Fibroblast of upper back skin (primary cell): ENCODE measurements at places on chromosomes 1 and 21.

- peak; percentile 37 for DNase-seq
Observed at GRCh38 chr1:26983863-26984262, 9.6 kb upstream of the TRNP1 start.

GRCh38 chr1:37860346-37860666, 914 bp upstream of the MTF1 start:
- DNase-seq, result no peak

DNA sequence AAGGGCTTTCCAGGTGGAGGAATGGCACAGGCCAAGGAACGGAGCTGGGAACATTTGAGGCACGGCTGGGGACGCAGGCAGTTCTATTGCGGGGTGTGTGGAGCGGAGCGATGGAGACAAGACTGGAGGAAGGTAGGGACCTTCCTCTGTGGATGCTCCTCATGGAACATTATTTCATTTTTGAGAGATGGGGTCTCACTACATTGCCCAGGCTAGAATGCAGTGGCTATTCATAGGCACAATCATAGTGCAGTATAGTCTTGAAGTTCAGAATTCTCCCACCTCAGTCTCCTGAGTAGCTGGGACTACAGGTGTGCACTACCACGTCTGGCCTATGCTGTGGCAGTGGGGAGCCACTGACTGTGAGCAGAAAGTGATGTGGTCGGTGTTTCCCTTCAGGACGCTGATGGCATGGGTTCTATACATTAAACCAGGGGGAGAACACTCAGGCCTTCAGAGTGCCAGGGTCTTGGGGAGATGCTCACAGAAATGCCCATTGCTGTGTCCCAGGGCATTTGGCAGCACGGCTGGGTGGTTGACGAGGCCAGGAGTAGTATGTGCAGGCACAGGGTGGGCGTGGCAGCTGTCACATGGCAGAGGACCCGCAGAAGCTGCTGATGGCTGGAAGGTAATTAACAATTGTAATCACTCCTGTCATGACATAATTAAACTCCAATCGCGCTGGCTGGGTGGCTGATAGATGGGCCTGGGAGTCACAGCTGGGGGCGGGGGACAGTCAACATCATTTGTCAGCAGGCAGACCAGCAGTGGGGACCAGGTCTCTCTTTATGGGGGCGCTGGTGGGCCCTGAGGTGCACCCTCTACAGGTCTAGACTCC, 40.8 kb upstream of the ACOT11 start:
- no peak for DNase-seq

DNA sequence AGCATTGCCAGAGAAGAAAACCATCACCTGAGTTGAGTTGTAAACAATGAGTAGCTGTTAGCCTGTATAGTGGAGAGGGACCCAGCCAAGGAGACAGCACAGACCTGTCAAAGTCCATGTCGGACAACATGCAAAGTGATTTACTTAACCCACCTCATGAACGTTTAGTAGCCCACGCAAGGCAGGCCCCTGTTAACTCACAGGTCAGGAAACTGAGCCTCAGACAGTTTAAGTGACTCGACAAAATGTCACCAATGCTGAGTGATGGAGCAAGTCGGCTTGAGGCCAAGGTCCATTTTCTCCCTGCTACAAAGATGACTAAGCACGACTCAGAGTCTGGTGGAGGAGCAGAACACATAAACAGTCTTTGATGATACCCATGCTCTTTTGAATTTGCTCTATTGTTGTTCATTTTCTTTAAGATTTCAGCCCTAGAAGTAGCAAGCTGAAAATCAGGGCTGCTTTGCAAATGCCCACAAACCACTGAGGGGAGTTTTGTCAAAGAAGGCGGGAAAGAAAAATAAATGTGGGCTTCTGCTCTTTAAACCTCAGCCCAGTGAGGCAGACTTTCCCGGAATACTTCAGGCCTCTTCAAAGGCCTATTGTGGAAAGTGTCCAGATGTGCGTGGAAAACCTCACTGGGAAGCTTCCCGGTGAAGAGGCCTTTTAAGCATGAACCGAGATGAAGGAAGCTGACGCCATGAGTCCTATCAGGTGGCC, 83.8 kb upstream of the HOOK1 start:
- DNase-seq, result peak; percentile 98

GRCh38 chr1:119219711-119220110, 79.3 kb upstream of the WARS2 start:
- DNase-seq, result no peak

DNA sequence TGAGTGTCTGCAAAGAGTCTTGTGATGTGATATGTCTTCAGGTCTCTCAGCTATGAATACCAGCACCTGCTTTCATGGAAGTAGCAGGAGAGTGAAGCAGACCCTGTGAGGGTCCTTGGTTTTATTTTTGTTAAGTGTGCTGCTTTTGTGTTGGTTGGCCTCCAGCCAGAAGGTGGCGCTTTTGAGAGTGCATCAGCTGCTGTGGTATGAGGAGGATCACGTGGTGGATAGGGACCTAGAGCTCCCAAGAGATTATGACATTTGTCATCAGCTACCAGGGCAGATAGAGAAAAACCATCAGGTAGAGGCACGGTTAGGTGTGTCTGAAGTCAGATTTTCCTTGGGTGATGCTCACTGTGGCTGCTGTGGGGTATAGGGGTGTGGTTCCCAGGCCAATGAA, 1232.1 kb downstream of the MRPL39 start:
- no peak for DNase-seq

DNA sequence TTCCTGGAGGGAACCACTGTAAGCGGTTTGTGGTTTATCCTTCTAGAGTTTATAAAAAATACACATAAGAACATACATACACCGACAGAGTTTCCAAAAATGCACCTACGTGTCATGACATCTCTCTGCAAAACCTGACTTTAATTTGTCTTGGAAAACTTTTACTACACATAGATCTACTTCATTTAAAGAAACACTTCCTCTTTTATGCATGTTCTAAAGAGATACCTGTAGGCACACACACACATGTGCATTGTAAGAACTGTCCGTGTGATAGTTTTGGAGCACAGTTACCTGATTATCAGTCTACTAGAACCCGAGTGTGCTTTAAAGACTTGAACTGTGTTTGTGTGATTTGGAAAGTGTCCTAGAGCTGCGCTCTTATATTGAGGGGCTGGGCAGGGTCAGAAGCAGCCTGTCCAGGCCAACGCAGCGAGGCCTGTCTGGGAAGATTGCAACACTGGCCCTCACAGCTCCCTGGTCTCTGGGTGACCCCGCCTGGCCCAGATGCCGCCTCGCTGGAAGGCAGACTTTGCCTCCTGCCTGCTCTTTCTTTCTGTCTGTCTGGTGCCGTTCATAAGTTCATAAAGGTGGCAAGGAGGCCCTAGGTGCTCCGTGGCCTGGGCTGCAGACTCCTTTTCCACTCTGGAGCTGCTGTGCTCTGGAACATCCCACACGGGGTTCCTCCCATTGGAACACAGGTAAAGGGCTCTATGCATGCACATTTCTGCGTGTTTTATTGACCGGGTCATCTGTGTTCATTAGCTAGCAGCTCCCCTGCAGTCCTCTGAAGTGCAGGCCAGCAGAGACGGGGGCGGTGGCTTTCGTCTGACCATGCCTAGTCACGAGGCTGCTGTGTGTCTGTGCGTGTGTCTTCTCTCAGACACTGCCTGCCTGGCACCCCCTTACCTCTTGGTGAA, 46.3 kb downstream of the AGPAT3 start:
- peak; percentile 13 for DNase-seq

- DNase-seq, result no peak
Observed at GRCh38 chr1:64923294-64923718, 43.0 kb downstream of the JAK1 start.

- DNase-seq, result no peak
Observed at GRCh38 chr1:51574796-51575195, 42.1 kb upstream of the OSBPL9 start.

DNA sequence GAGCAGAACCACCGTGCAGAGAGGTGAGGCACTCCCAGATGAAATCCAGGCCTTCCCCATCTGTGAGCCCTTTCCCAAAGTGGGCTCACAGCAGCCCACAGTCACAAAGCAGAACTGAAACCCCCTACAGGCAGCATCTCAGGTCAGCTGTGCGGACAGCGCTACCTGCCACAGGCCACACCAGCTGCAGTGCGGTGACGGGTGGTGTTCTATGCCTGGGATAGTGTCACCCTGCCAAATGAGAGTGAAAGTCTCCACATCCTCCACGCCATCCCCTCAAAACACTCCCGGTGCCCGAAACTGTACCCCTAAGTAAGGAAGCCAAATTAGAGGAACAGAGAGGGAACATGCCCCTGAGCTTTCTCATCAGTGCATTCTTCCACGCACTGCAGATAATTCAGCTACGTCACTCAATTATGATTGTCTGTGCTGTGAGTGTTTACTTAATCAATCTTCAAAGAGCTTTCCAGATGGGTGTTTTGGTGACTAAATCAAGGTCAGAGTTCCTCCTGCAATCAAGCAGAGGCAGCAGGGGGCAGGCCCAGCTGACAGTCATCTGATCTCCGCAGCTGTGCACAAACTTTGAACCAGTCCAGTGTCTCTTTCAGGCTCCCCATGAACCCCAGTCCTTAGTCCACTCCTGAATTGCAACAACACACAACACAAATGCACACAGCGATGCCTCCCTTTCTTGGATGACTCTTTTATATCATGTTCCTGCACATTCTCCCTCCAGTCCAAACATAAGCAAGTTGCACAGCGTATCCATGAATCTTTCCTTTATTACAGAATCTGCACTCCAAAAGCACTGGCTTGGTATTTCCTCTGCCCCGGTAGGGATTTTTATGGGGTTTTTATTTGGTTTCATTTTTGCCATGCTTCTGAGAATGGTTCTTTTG, 150.0 kb downstream of the TOMM20 start:
- DNase-seq, result peak; percentile 66

DNA sequence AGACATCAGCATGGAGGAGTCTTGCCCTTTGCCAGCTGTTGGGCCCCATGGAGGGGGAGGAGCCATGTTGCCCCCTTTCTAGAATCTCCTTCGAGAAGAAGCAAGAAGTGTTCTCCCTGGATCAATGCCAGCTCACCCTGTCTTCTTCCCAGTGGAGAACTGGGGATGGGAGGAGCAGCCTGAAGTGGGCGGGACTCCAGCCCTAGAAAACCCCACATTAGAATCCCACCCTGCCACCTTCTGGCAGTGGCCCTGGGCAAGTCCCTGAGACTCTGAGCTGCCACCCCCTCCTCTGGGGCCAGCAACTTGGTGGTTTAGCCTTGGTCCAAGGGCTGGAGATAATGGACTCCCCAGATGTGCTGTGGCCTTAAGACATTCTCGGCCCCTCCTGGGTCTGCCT, 51.7 kb downstream of the PAX7 start:
- DNase-seq, result no peak

DNA sequence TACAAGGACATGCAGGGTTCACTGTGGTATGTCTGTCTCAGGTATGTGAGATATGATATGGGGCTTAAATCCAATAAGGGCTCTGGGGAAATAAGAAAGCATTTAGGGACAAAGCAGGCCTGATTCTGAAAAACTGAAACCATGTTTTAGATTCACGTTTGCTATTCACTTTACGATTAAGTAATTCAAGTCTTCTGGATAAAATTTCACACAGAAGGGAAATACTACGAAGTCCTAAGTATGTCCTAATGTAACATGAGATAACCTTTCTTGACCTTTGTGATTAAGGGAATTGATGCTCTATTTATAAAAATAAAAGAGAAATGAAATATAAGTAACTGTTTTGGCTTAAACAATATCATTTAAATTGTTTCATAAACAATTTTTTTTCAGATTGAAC, 55.4 kb downstream of the HNRNPR start:
- DNase-seq, result no peak

DNA sequence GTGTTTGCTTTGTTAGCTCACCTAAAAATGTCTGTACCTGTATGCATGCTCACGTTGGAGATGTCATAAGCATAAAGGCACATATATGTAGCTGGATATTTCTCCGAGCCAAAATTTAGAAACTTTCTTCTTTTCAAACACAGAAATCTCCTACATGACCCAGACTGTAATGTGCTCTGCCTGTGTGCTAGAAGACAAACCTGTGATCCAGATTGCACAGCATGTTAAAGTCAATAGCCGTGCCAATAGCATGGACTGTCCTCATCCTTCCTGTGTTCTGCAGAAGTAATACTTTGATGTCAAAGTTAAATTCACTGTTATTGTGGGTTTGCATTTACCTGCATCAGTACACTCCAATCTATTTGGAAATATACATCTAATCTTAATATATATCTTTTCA, 346.2 kb upstream of the ZRANB2 start:
- DNase-seq, result no peak

DNA sequence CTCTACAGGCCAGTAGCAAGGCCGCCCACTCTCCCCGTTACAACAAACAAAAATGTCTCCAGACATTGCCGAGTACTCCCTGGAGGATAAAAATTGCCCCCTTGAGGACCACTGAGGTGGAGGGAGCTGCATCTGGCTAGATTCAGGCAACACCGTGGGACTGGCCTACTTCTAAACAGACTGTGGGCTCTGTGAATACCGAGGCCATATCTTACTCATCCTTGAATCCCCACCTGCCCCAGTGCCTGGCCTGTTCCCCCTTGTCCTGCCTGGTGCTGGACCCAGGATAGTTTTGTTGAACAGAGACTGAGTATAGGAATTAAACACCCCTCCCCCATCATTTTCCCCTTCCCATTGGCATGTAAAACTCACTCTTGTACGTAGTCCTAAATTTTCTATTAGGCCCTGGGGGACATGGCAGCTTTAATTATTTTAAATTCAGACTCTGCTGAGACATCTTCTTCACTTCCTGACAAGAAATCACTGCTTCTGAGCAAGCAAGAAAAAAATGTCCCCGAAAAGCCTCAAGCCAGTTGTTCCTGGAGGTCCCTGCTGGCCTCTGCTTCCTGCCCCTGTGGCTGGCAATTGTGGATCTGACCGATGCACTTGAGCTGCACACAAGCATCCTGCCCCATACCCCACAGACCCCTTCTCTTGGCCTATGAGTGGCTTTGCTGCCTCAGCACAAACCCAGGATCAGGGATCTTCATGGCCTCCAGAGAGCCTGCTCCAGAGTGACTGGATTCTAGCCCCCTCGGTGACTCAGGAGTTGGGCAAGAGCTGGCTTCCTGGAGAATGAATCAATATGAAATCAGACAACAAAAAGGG, 111.0 kb downstream of the ACTL8 start:
- DNase-seq, result peak; percentile 94

- no peak for DNase-seq
Observed at GRCh38 chr1:103779932-103780331, 30.2 kb downstream of the AMY1C start.

- no peak for DNase-seq
Observed at GRCh38 chr1:200626853-200627534, 6.4 kb upstream of the KIF14 start.

- DNase-seq, result no peak
Observed at GRCh38 chr1:107953556-107953955, 11.4 kb downstream of the VAV3 start.

- DNase-seq, result no peak
Observed at GRCh38 chr1:71804140-71804539, 478.2 kb downstream of the NEGR1 start.

GRCh38 chr1:87240661-87241285, 87.9 kb upstream of the LMO4 start:
- no peak for DNase-seq

- DNase-seq, result no peak
Observed at GRCh38 chr1:39131940-39132339, 72.6 kb upstream of the MACF1 start.

- no peak for DNase-seq
Observed at GRCh38 chr1:20710469-20711284, 7.1 kb downstream of the KIF17 start.
